ENCODE measurements at places on chromosomes 6 and 20. TPM values are rescaled to one million over a fixed set of nuclear protein-coding genes. Genes with fewer than 3 reads are reported as not detected.
A peak's percentile ranks its signal among the peaks of the same experiment; 100 is the strongest.

GRCh38 chr6:128071212-128071611, 170.4 kb upstream of the THEMIS start:
- no peak for DNase-seq
- H3K4me3 ChIP-seq = no peak overlapping the region
- no peaks in the 10 kb centered on the region for H3K27me3 ChIP-seq
- peaks cover 42% of the 10 kb centered on the region for H3K4me1 ChIP-seq

Gene KCNK16
- not detected for total RNA-seq

Gene LAMA2
- total RNA-seq = 6.8 TPM

DNA sequence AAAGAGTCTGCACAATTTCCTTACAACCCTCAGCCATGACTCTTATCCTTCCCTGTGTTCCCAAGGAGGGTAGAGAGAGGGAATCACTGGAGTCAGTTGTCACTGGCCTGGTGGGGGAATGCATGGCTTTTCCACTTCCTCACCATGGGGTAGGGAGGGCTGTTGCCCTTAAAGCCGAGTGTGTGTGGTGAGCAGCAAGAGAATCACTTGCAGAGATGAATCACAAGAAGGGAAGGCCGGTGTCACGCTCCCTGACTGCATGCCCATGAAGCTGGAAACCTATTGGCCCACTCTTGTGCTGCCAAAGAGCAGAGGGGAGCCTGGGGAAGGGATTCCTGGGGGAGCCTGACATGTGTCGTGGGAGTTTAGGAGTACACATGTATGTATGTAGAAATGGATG, 18.1 kb upstream of the BMP6 start:
- H3K27me3 ChIP-seq = peaks cover 10% of the 10 kb centered on the region
- peak; percentile 46 for DNase-seq
- H3K4me3 ChIP-seq = no peak overlapping the region
- H3K4me1 ChIP-seq = 0 out of 2 replicates have a peak, but pooled peaks cover 13% of the 10 kb centered on the region
- no peaks in the 10 kb centered on the region for H3K36me3 ChIP-seq

GRCh38 chr20:13105864-13106457, 97.2 kb downstream of the SPTLC3 start:
- no peak overlapping the region for H3K4me3 ChIP-seq
- peak; percentile 14 for DNase-seq
- H3K4me1 ChIP-seq = no peaks in the 10 kb centered on the region
- H3K36me3 ChIP-seq = no peaks in the 10 kb centered on the region
- H3K27ac ChIP-seq = no peak overlapping the region
- H3K27me3 ChIP-seq = peaks cover 5% of the 10 kb centered on the region

- H3K4me1 ChIP-seq = peaks cover 9% of the 10 kb centered on the region
- peaks cover 3% of the 10 kb centered on the region for H3K27me3 ChIP-seq
- no peak for DNase-seq
- no peak overlapping the region for H3K27ac ChIP-seq
- H3K36me3 ChIP-seq = no peaks in the 10 kb centered on the region
Observed at GRCh38 chr6:226516-227073, 65.7 kb upstream of the DUSP22 start.

DNA sequence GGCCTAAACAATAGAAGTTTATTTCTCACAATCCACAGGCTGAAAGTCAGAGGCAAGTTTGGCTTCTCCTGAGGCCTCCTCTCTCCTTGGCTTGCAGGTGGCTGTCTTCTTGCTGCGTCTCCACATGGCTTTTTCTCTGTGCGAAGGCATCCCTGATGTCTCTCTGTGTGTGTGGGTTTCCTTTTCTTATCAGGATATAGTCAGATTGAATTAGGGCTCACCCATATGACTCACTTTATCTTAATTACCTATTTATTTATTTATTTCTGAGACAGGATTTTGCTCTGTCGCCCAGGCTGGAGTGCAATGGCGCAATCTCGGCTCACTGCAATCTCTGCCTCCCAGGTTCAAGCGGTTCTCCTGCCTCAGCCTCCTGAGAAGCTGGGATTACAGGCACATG, 30.7 kb downstream of the LINC00237 start:
- H3K36me3 ChIP-seq = no peaks in the 10 kb centered on the region
- H3K4me1 ChIP-seq = no peaks in the 10 kb centered on the region
- H3K27me3 ChIP-seq = peaks cover 2% of the 10 kb centered on the region
- no peak overlapping the region for H3K4me3 ChIP-seq
- no peak for DNase-seq
- no peak overlapping the region for H3K27ac ChIP-seq

DNA sequence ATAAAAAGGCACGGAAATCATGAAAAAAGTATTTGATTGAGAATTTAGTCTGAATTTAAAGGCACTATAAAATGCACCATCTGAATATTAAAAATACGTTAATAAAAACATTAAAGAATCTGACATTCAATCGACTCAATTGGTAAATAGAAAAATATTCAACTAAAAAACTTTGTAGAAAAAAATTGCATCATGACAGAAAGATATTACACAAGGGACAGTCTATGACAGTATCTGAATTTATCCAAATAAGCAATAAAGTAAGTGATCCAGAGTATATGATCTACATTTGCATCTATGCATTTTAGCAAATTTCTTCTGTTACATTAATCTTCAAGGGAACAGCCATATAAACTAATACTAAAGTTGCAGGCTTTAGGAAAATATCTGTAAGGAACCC, 9.4 kb downstream of the FRK start:
- H3K36me3 ChIP-seq = no peaks in the 10 kb centered on the region
- peaks cover 18% of the 10 kb centered on the region for H3K4me1 ChIP-seq
- H3K4me3 ChIP-seq = no peak overlapping the region
- no peak for DNase-seq

DNA sequence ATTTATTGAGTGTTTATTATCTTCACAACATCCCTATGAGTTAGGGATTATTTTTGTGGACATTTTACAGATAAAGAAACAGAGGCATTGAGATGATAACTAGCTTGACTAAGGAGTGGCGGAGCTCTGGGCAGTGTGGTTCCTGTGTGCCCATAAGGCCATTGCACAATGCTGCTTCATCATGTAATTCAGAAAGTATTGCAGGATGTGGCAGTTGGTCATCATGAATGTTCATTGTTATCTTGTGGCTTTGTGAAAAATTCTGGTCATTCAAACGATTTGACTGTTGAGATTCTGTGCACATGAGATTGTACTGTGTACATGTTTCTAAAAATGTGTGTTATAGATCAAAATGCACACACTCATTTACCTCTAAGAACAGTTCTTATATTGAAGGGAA, 150.8 kb downstream of the ESR1 start:
- peaks cover 7% of the 10 kb centered on the region for H3K36me3 ChIP-seq
- H3K27me3 ChIP-seq = no peaks in the 10 kb centered on the region
- H3K4me1 ChIP-seq = peaks cover 57% of the 10 kb centered on the region
- peak overlapping the region; percentile 2 for H3K4me3 ChIP-seq
- peak; percentile 63 for DNase-seq
- peak overlapping the region; percentile 67 for H3K27ac ChIP-seq

- DNase-seq = no peak
- no peaks in the 10 kb centered on the region for H3K36me3 ChIP-seq
- no peak overlapping the region for H3K27ac ChIP-seq
- H3K4me3 ChIP-seq = no peak overlapping the region
- no peaks in the 10 kb centered on the region for H3K27me3 ChIP-seq
Observed at GRCh38 chr20:33773412-33774089, 37.6 kb upstream of the CHMP4B start.

DNA sequence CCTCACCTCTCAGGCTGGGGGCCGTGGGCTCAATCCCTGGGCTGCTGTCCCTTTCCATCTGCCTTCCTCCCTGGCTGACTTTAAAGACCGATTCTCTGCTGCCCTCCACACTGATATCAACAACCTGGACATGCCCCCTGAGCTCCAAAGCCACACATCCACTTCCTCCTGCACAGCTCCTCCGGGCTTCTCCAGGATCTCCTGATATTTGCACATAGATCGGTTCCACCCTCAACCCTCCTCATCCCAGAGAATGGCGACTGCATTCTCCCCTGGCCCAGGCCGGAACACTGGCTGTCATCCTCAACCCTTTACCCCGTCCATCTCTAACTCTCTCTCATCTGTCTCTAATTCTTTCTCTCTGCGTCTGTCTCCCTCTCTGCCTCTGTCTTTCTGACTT, 21.0 kb upstream of the NOL4L start:
- no peaks in the 10 kb centered on the region for H3K36me3 ChIP-seq
- no peak overlapping the region for H3K27ac ChIP-seq
- H3K27me3 ChIP-seq = peaks cover 27% of the 10 kb centered on the region
- no peak for DNase-seq

GRCh38 chr6:14676064-14676463, 558.5 kb downstream of the CD83 start:
- no peak overlapping the region for H3K4me3 ChIP-seq
- H3K27me3 ChIP-seq = no peaks in the 10 kb centered on the region
- DNase-seq = no peak

DNA sequence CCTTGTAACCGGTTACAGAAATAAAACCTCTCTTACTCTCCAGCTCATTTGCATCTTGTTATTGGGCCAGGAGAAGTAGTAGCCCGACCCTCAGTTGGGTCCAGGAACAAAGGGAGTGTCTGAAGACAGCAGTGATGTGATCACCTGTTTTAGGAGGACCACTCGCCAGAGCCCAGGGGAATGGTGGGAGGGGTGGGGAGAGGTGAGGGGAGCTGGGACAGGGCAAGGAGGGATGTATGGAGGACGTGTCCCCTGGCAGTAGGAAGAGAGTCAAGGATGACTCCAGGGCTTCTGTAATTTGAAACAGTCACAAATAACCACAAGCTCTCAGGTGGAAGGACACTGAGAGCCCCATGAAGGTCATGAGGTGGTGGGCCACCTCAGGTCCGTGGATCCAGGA, 1.4 kb upstream of the PCMTD2 start:
- DNase-seq = no peak
- peaks cover 33% of the 10 kb centered on the region for H3K4me1 ChIP-seq
- no peaks in the 10 kb centered on the region for H3K36me3 ChIP-seq
- peaks cover 23% of the 10 kb centered on the region for H3K27me3 ChIP-seq
- H3K27ac ChIP-seq = no peak overlapping the region

DNA sequence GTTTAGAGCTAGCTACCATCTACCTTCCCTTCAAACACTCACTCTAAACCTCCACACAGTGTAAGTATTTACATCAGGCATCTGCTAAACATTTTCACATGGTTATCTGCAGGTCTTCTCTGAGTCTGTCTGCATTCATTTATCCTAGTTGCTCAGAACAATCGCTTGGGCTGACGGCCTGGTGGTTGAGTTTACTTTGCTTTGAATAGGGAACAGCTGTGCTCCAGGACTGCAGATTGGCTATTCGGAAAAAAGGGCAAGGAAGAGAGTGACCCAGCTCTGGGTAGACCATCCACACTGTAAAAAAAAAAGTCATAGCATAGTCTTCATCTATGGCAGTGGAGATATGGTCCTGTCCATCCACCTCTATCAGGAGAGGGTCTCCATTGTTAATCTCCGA, 115.3 kb upstream of the ESR1 start:
- H3K27ac ChIP-seq = no peak overlapping the region
- no peak for DNase-seq

GRCh38 chr6:3291346-3291745, 32.6 kb downstream of the PSMG4 start:
- no peak overlapping the region for H3K27ac ChIP-seq
- no peak overlapping the region for H3K4me3 ChIP-seq
- peaks cover 32% of the 10 kb centered on the region for H3K27me3 ChIP-seq
- DNase-seq = no peak

DNA sequence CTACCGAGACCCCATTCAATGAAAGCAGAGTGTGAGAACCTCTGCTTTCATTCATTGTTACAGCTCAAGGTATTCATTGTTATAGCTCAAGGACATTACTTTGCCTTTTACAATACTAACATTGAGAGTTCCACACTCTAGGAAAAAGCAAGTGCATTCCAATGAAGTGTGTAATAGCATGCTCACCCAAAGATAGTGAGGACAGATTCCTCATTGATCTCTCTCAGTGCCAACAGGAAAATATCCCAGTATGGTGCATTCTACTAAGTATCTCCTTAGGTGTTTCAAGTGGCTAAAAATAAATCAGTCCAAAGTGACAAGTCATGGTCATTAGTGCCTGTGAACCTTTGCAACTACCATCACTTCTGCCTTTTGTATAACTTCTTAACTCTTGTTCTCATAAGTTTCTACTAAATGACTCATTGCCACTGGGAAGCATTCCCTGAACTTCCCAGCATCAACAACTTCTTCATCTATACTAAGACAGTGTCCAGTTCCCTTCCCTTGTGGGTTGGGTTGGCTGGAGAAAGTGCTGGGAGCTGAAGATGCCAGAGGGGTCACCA, 140.7 kb upstream of the STXBP5 start:
- H3K27me3 ChIP-seq = no peaks in the 10 kb centered on the region
- H3K4me1 ChIP-seq = peaks cover 32% of the 10 kb centered on the region
- DNase-seq = peak; percentile 58
- peak overlapping the region; percentile 8 for H3K4me3 ChIP-seq

Gene HLA-DMA
- 2.4 TPM for total RNA-seq
